Endothelial cell (in vitro differentiated cells): ENCODE measurements at places on chromosomes 6 and 20. TPM values are rescaled to one million over a fixed set of nuclear protein-coding genes. Genes with fewer than 3 reads are reported as not detected.
A peak's percentile ranks its signal among the peaks of the same experiment; 100 is the strongest.

GRCh38 chr6:42193491-42193894, 1.3 kb downstream of the GUCA1B start:
- no peaks in the 10 kb centered on the region for H3K4me1 ChIP-seq
- no peak overlapping the region for H3K4me3 ChIP-seq
- DNase-seq, result no peak
- H3K27me3 ChIP-seq, result peaks cover 3% of the 10 kb centered on the region
- no peak overlapping the region for H3K27ac ChIP-seq

- peaks cover 3% of the 10 kb centered on the region for H3K36me3 ChIP-seq
- H3K27me3 ChIP-seq, result no peaks in the 10 kb centered on the region
- H3K27ac ChIP-seq, result no peak overlapping the region
- H3K4me1 ChIP-seq, result peaks cover 11% of the 10 kb centered on the region
- no peak for DNase-seq
- no peak overlapping the region for H3K4me3 ChIP-seq
These were observed 38.1 kb downstream of the SMAP1 start for GRCh38 chr6:70705772-70706171.

- H3K4me3 ChIP-seq, result no peak overlapping the region
These were observed 35.1 kb upstream of the HS3ST5 start for GRCh38 chr6:114377881-114378280.

- no peak for DNase-seq
- H3K4me3 ChIP-seq, result no peak overlapping the region
- H3K27me3 ChIP-seq, result no peaks in the 10 kb centered on the region
- H3K4me1 ChIP-seq, result no peaks in the 10 kb centered on the region
These were observed 849.9 kb upstream of the EYS start for GRCh38 chr6:66556936-66557335.

- peaks cover 21% of the 10 kb centered on the region for H3K4me1 ChIP-seq
- peaks cover 15% of the 10 kb centered on the region for H3K27me3 ChIP-seq
- peak overlapping the region; percentile 92 for H3K4me3 ChIP-seq
- DNase-seq, result peak; percentile 37
These were observed 1.3 kb upstream of the CDYL start for GRCh38 chr6:4774715-4775493.

GRCh38 chr6:26155061-26155930, 68.1 kb downstream of the HFE start:
- peak overlapping the region; percentile 99 for H3K27ac ChIP-seq
- peaks cover 27% of the 10 kb centered on the region for H3K4me1 ChIP-seq
- peak; percentile 31 for DNase-seq
- peak overlapping the region; percentile 90 for H3K4me3 ChIP-seq
- H3K27me3 ChIP-seq, result peaks cover 20% of the 10 kb centered on the region
- H3K36me3 ChIP-seq, result peaks cover 9% of the 10 kb centered on the region

DNA sequence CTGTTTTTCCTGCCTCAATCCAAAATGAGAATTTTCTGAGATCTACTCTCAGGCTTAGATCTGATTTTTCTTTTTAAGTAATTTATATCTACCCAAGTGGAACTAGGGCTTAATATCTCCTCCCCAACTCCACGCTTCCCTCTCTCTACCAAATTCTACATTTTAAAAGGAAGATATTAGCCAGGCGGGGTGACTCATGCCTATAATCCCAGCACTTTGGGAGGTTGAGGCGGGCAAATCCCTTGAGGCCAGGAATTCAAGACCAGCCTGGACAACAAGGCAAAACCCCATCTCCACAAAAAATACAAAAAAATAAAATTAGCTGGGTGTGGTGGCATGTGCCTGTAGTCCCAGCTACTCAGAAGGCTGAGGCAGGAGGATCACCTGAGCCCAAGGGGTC, 61.0 kb downstream of the MTFR2 start:
- DNase-seq, result no peak
- H3K36me3 ChIP-seq, result no peaks in the 10 kb centered on the region
- no peak overlapping the region for H3K4me3 ChIP-seq

- no peak for DNase-seq
- H3K36me3 ChIP-seq, result peaks cover 4% of the 10 kb centered on the region
- H3K4me3 ChIP-seq, result no peak overlapping the region
- H3K4me1 ChIP-seq, result peaks cover 12% of the 10 kb centered on the region
- H3K27me3 ChIP-seq, result peaks cover 14% of the 10 kb centered on the region
These were observed 3.1 kb upstream of the RRAGD start for GRCh38 chr6:89415185-89415584.

DNA sequence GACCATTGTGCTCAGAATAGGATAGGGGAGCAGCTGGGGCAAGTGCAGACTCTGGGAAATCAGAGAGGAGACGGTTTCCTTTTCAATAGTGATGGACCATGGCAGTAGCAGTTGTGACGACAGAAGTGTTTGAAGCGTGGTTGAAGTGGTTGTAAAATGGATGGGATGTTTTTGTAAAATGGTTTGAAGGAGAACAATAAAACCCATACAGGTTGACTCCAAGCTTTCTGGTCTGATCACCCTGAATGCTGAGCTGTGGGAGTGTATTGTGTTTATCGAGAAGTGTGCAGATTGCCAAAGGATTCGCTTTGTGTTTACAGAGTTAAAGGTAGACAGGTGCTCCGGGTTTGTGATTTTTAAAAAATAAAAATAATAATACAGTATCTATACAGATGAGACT, 255.2 kb upstream of the SULF2 start:
- no peak for DNase-seq
- H3K27me3 ChIP-seq, result no peaks in the 10 kb centered on the region
- H3K36me3 ChIP-seq, result no peaks in the 10 kb centered on the region
- H3K4me3 ChIP-seq, result no peak overlapping the region

DNA sequence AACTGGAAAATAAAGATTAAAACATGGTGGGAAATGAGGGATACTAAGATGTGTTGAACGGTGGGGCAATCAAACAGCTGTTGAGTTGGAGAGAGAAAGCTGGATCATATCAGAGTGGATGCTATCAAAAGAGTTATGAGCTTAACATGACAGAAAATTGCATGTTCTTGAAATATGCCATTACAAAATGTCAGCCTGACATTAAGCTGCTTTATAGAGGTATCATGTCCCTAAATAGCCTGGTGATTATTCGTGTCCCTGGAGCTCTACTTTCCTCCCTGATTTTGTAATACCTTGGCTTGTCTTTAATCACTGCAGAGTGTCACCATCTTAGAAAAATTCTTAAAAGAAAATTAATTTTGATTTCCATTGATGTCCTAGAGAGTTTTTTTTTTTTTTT, 223.1 kb downstream of the PHF3 start:
- no peaks in the 10 kb centered on the region for H3K27me3 ChIP-seq
- H3K27ac ChIP-seq, result no peak overlapping the region
- peaks cover 26% of the 10 kb centered on the region for H3K4me1 ChIP-seq
- H3K4me3 ChIP-seq, result no peak overlapping the region
- DNase-seq, result no peak
- H3K36me3 ChIP-seq, result no peaks in the 10 kb centered on the region

DNA sequence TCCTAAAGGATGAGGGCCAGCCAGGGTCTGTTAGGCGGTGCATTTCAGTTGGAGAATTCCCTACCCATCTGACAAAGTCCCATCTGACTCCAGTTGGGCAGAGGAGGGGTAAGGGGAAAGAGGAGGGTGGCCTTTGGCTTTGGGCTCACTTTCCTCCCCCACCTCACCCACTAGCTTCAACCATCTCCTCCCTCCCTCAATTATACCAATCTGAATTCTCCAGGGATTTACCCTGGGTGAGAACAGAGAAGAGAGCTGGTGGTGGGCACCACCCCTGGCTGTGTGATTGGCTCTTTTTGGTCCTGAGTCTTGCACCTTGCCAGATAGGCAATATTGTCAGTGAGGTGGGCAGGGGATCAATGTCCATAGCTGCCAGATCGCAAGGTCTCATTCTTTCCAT, 3.2 kb downstream of the HMGA1 start:
- no peak overlapping the region for H3K27ac ChIP-seq
- peaks cover 14% of the 10 kb centered on the region for H3K27me3 ChIP-seq
- H3K36me3 ChIP-seq, result peaks cover 23% of the 10 kb centered on the region

DNA sequence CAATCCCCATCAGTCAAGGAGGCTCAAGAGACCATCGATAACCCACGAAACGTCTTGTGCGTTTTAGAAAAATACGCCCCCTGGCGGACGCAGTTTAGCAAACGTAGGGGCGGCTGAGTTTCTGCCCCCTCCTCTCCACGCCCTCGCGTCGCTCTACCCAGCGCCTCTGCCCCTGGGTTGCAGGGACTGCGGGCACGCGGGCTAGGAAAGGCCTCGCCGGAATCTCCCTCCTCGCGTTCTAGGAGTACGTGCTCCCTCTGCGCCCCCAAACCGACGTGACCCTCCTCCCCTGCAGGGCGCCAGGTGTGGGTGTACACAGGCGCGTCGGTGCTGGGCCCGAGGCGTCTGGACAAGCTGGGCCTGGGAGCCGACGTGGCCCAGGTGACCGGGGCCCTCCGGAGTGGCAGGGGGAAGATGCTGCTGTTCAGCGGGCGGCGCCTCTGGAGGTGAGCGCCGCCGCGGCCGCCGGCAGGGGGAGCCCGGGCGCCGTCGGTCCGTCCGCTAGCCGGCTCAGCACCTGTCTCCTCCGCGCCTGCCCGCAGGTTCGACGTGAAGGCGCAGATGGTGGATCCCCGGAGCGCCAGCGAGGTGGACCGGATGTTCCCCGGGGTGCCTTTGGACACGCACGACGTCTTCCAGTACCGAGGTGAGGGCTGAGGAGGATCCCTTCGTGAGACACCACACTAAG, 5.3 kb downstream of the MMP9 start:
- peak overlapping the region; percentile 44 for H3K27ac ChIP-seq
- peaks cover 13% of the 10 kb centered on the region for H3K36me3 ChIP-seq
- H3K27me3 ChIP-seq, result peaks cover 19% of the 10 kb centered on the region
- H3K4me1 ChIP-seq, result peaks cover 11% of the 10 kb centered on the region
- H3K4me3 ChIP-seq, result no peak overlapping the region
- peak; percentile 75 for DNase-seq

DNA sequence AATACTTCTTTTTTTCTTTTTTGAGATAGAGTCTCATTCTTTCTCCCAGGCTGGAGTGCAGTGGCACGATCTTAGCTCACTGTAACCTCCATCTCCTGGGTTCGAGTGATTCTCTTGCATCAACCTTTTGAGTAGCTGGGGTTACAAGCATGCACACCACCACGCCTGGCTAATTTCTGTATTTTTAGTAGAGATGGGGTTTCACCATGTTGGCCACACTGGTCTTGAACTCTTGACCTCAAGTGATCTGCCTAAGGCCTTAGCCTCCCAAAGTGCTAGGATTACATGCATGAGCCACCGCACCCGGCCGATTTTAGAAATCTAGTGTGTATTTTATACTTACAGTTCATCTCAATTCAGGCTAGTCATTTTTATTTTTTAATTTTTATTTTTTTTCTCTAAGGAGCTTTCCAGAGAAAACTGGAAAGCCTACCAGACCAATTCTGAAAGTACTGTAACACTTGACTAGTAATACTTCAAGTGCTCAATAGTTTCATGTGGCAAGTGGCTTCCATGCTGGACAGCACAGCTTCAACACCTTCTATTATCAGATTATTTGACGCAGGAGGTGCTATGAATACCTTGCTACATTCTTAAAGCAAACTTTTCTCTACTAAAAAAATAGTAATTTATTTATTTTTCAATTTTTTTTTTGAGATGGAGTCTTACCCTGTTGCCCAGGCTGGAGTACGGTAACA, 25.0 kb downstream of the POLR1C start:
- no peak for DNase-seq
- no peaks in the 10 kb centered on the region for H3K27me3 ChIP-seq
- H3K27ac ChIP-seq, result no peak overlapping the region
- peaks cover 19% of the 10 kb centered on the region for H3K36me3 ChIP-seq
- H3K4me3 ChIP-seq, result no peak overlapping the region

DNA sequence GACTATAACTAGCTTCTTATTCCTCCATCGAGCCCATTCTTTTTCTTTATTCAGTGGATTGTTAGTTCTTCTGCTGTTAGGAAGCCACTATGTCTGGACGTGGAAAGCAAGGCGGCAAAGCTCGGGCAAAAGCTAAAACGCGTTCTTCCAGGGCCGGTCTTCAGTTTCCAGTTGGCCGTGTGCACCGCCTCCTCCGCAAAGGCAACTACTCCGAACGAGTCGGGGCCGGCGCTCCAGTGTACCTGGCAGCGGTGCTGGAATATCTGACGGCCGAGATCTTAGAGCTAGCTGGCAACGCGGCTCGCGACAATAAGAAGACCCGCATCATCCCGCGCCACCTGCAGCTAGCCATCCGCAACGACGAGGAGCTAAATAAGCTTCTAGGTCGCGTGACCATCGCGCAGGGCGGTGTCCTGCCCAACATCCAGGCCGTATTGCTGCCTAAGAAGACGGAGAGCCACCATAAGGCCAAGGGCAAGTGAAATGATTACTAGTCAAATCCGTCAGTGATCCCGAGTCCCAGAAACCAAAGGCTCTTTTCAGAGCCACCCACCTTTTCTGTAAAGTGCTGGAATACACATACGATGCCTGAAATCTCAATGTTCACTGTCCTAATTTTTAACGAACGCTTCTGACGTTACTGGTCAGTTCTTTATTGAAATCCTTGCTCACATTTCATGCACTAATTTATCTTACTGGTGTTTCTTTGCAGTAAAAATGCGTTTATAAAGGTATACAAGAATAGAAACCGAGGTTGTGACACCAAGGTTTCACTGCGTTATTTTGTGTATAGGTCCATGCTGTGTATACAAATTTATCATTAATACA, 129.9 kb downstream of the HFE start:
- H3K36me3 ChIP-seq, result no peaks in the 10 kb centered on the region
- DNase-seq, result peak; percentile 85
- peaks cover 18% of the 10 kb centered on the region for H3K4me1 ChIP-seq
- no peak overlapping the region for H3K4me3 ChIP-seq

DNA sequence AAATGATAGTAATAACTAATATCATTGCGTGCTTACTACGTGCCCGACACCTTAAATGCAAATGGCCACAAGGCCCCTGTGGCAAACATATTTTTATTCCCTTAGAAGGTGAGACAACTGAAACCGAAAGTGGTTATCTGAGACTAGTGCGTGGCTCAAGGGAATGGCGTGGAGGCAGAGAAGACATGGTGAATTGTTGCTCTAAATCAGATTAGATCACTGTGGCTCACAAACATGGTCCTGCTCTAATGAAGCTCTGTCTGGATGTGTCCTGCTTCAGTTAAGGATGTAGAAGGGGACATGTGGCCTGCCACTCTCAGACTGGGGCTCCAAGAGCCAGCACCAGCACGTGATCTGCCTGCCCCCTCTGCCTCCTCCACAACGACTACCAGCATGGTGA, 124.2 kb upstream of the GMDS start:
- H3K27me3 ChIP-seq, result no peaks in the 10 kb centered on the region
- H3K27ac ChIP-seq, result no peak overlapping the region
- H3K4me3 ChIP-seq, result no peak overlapping the region

DNA sequence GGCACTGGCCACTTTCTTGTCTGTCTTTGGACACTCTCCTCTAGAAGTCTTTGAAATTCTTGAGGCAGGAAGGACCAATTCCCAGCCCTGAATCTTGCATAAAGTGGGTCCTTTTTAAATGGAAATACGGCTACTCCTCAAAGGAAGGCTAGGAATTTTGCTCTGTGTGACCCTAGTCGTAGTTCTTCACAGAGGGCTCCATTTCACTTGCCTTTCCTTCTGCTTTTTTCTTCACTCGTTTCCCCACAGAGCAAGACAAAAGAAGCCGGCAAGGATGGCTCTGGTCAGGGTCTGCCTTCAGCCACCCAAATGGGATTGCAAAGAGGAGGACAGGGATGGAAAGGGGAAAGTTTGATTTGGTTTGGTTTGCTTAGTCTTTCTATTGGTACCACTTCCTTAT, 25.8 kb downstream of the HLA-E start:
- peaks cover 9% of the 10 kb centered on the region for H3K4me1 ChIP-seq
- H3K27me3 ChIP-seq, result no peaks in the 10 kb centered on the region
- DNase-seq, result no peak
- H3K27ac ChIP-seq, result peak overlapping the region; percentile 98
- no peak overlapping the region for H3K4me3 ChIP-seq

The GJA1 gene
- total RNA-seq, result 363 TPM

The IMPG1 gene
- not detected for total RNA-seq

The SSTR4 gene
- not detected for total RNA-seq

The GCNT2 gene
- 71.1 TPM for total RNA-seq

The SALL4 gene
- total RNA-seq, result 65.4 TPM

The BANF2 gene
- not detected for total RNA-seq
